ENCODE measurements at places on chromosomes 1 and 21.

DNA sequence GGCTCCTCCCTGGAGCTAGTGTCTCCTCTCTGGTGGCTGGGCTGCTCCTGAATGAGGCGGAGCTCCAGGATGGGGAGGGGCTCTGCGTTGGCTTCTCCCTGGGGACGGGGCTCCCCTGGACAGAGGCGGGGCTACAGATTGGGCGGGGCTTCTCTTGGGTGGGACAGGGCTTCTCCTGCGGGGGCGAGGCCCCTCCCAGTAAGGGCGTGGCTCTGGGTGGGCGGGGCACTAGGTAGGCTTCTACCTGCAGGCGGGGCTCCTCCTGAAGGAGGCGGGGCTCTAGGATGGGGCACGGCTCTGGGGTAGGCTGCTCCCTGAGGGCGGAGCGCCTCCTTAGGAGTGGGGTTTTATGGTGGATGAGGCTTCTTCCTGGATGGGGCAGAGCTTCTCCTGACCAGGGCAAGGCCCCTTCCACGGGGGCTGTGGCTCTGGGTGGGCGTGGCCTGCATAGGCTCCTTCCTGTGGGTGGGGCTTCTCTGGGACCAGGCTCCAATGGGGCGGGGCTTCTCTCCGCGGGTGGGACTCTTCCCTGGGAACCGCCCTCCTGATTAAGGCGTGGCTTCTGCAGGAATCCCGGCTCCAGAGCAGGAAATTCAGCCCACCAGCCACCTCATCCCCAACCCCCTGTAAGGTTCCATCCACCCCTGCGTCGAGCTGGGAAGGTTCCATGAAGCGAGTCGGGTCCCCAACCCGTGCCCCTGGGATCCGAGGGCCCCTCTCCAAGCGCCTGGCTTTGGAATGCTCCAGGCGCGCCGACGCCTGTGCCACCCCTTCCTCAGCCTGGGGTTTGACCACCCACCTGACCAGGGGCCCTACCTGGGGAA is 22.7 kb upstream of the ARF1 start:
- no peaks in the 10 kb centered on the region for H3K36me3 ChIP-seq
- DNase-seq, result peak; percentile 76
- no peak overlapping the region for H3K27ac ChIP-seq
- no peaks in the 10 kb centered on the region for H3K4me1 ChIP-seq
- H3K27me3 ChIP-seq, result no peaks in the 10 kb centered on the region
- H3K4me3 ChIP-seq, result no peak overlapping the region

- peaks cover 3% of the 10 kb centered on the region for H3K36me3 ChIP-seq
- no peaks in the 10 kb centered on the region for H3K27me3 ChIP-seq
- no peak for DNase-seq
- no peaks in the 10 kb centered on the region for H3K4me1 ChIP-seq
- H3K27ac ChIP-seq, result no peak overlapping the region
These were observed 224.3 kb downstream of the RPS6KC1 start for GRCh38 chr1:213275293-213275692.

GRCh38 chr1:34070201-34070836 is 94.7 kb downstream of the CSMD2 start:
- H3K36me3 ChIP-seq, result no peaks in the 10 kb centered on the region
- no peaks in the 10 kb centered on the region for H3K27me3 ChIP-seq
- DNase-seq, result no peak
- H3K4me3 ChIP-seq, result no peak overlapping the region
- no peak overlapping the region for H3K27ac ChIP-seq

DNA sequence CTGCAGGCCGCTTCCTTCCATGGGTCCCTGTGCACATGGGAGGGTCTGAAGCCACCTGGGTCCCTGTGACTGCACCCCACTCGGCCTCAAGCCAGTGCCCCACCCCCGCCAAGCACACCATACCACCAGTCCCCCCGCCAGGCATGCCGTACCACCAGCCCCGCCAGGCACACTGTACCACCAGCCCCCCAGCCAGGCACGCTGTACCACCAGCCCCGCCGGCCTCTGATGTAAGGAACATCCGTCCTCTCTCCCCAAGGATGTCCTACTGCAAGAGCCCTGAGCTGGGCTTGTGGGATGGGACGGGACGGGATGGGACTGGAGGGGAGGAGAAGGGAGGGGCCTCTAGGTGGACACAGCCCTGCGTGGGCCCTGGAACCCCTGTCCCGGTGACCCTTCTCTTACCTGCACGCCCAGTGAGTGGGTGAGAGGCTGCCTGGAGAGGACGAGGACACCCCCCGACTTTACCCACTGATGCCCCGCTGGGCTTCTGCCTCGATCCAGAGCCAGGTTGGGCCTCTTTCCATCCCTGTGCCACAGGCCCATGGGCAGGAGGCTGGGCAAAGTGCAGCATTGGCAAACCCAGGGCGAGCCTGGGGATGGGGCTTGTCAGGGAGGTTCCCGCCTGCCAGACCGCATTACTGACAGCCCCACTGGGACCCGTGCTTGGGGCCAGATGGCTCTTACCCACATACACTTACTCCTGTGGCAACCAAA is 40.8 kb upstream of the COL6A1 start:
- DNase-seq, result no peak
- H3K4me3 ChIP-seq, result no peak overlapping the region
- H3K27ac ChIP-seq, result no peak overlapping the region
- H3K27me3 ChIP-seq, result no peaks in the 10 kb centered on the region
- H3K4me1 ChIP-seq, result no peaks in the 10 kb centered on the region
- no peaks in the 10 kb centered on the region for H3K36me3 ChIP-seq

DNA sequence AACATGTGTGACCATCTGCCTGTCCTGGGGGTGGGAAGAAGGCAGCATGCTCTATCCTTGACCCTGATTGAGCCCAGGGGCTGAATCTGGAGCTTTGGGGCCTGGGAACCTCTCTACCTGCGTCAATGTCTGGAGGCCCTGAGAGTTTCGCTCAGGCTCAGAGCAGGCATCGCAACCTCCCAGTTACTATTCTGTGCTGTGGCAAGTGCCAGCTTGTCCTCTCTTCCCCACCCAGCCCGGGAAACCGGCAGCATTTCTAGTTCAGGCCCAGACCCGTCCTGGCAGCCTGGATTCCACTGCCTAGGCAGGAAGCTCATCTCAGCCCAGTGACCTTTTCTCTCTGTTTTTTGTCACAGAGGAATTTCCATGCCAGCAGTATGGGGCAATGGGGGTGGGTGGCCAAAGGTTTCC is 10.0 kb upstream of the IRF6 start:
- no peaks in the 10 kb centered on the region for H3K27me3 ChIP-seq
- H3K4me3 ChIP-seq, result no peak overlapping the region
- no peaks in the 10 kb centered on the region for H3K4me1 ChIP-seq

GRCh38 chr1:233575450-233575849 is 38.5 kb upstream of the KCNK1 start:
- no peak for DNase-seq
- no peaks in the 10 kb centered on the region for H3K27me3 ChIP-seq
- no peak overlapping the region for H3K27ac ChIP-seq
- H3K4me1 ChIP-seq, result no peaks in the 10 kb centered on the region
- no peak overlapping the region for H3K4me3 ChIP-seq

- H3K4me3 ChIP-seq, result no peak overlapping the region
- no peak overlapping the region for H3K27ac ChIP-seq
- H3K27me3 ChIP-seq, result no peaks in the 10 kb centered on the region
These were observed 68.6 kb upstream of the ERRFI1 start for GRCh38 chr1:8094481-8095241.

GRCh38 chr21:45363921-45364467 is 41.0 kb upstream of the COL18A1 start:
- no peak overlapping the region for H3K4me3 ChIP-seq
- peak overlapping the region; percentile 86 for H3K27ac ChIP-seq
- H3K27me3 ChIP-seq, result no peaks in the 10 kb centered on the region
- H3K4me1 ChIP-seq, result no peaks in the 10 kb centered on the region
- no peaks in the 10 kb centered on the region for H3K36me3 ChIP-seq

- peak; percentile 5 for DNase-seq
- no peak overlapping the region for H3K4me3 ChIP-seq
- H3K27ac ChIP-seq, result no peak overlapping the region
These were observed 181.2 kb upstream of the CSF3R start for GRCh38 chr1:36663772-36664430.

GRCh38 chr1:24898152-24898908 is 31.7 kb downstream of the RUNX3 start:
- DNase-seq, result peak; percentile 79
- no peaks in the 10 kb centered on the region for H3K4me1 ChIP-seq
- no peak overlapping the region for H3K4me3 ChIP-seq

DNA sequence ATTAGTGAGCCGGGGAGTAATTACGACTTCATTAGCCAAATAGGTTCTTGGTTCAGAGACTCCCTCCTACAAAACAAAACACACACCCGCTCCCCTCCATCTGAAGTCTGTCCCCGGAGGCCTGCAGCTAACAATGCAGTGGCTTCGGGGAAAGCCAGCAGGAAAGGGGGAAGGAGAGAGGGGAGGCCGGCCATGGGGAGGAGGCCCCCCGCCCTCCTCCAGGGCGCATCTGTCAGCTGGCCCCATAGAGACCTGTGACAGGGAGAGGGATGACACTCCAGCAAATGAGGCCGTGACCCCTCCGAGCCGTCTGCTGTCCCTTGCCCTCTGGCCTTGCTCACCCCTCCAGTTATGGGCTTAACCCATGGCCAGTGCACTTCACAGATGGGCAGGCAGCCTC is 12.1 kb upstream of the CNTN2 start:
- DNase-seq, result no peak
- H3K4me1 ChIP-seq, result no peaks in the 10 kb centered on the region
- H3K27me3 ChIP-seq, result no peaks in the 10 kb centered on the region

DNA sequence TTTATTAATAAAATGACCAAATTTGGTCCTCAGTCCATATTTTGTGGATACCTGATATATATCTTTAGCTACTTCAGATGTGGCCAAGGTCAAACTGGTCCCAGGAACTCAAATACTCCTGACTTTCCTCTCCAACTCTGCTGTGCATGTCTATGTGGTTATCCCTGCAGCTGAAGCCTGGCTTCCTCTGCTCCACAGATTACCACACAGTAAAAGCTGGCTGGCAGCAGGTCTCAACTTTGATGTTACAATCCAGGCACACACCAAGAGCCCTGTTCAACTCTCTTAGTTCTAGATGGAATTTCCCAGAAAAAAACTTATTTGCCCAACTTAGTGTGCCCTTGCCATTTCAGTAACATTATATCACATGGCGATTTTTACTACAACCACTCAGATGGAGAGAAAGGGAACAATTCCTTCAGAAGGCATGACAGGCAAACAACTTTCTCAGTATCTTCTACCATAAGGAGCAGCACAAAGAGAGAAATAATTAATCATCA is 479.5 kb downstream of the PLPP3 start:
- H3K4me3 ChIP-seq, result no peak overlapping the region
- no peaks in the 10 kb centered on the region for H3K36me3 ChIP-seq
- no peak overlapping the region for H3K27ac ChIP-seq

DNA sequence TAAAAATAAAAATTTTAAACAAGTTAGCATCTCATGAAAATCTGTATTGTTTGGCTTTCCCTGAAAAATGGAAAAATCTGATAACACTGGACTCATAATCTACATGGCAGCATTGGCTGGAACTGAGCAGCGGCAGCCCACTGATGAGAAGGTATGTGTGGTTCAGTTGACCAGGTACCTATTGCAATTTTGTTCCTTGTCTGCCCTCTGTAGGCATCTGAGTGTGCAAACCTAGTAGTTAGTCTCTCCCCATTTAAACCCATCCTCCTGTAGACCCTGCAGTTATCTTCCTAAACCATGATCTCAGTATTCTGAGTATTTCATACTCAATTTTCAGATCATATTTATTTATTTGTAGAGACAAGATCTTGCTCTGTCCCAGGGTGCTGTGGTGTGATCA is 59.4 kb upstream of the SERBP1 start:
- no peaks in the 10 kb centered on the region for H3K27me3 ChIP-seq
- H3K27ac ChIP-seq, result no peak overlapping the region
- no peak overlapping the region for H3K4me3 ChIP-seq

- H3K36me3 ChIP-seq, result no peaks in the 10 kb centered on the region
- no peaks in the 10 kb centered on the region for H3K27me3 ChIP-seq
- peak; percentile 100 for DNase-seq
- peak overlapping the region; percentile 52 for H3K27ac ChIP-seq
- no peak overlapping the region for H3K4me3 ChIP-seq
These were observed 6.4 kb downstream of the RHOC start for GRCh38 chr1:112700290-112701226.

DNA sequence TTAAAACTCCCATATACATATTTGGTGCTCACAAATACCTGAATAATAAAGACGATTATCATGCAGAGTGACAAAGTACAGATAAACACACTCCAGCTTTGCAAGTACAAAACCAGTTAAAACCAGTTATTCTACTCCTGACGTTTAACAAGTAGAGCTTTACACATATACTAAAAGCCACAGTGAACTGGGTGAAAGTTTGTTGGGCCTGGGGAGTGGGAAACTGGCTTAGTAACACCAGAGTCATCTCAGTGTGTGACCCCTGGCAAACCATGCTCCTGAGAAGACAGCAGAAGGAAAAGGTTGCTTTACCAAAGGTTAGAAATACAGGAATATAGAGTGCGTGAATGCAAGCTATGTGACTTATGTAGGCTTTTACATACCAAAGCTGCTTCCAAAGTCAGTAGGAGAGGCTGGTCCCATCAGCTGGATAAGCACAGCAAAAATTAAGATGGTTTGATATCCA is 148.1 kb downstream of the NRIP1 start:
- no peak overlapping the region for H3K4me3 ChIP-seq
- H3K27ac ChIP-seq, result no peak overlapping the region
- no peaks in the 10 kb centered on the region for H3K36me3 ChIP-seq
- no peaks in the 10 kb centered on the region for H3K4me1 ChIP-seq
- no peaks in the 10 kb centered on the region for H3K27me3 ChIP-seq
- no peak for DNase-seq

DNA sequence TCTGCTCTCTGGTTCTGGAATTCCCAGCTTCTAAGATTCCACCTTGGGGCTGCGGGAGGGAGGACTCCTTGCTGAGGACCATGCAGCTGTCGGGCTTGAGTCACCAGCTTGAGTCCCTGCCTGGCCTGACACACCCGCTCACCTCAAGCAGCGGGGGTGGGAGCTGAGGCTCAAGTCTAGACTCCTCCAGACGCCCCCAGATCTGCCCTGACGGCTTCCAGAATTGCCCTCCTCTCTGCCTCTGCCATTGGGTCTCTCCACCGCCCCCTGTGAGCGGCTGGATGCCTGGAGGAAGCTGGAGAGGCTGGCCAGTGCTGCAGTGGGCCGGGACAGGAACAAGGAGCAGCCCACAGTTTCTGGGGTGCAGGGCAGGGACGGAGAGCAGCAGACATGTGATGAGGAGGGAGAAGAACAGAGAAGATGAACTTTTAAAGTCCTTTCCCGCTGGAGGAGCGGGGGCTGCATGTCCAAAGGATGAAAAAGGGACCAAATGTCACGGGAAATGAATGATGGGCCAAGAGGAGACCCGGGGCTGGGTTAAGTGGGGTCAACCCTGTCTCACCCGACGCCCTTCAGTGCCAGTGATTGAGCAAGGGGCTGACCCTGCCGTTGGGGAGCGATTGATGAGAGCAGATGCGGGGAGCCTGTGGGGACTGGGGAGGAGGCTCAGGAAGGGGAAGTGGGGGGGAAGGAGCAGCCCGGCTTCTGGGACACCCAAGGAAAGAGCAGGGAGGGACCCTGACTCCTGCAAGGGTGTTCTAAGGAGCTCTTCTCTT is 13.5 kb downstream of the CRABP2 start:
- no peaks in the 10 kb centered on the region for H3K36me3 ChIP-seq
- H3K27ac ChIP-seq, result no peak overlapping the region
- no peak overlapping the region for H3K4me3 ChIP-seq
- H3K27me3 ChIP-seq, result no peaks in the 10 kb centered on the region
- no peak for DNase-seq
